Naive thymus-derived CD8-positive, alpha-beta T cell (primary cell): ENCODE measurements at places on chromosomes 2 and 18. TPM values are rescaled to one million over a fixed set of nuclear protein-coding genes. Genes with fewer than 3 reads are reported as not detected.

RAB6D gene
- not detected for polyA plus RNA-seq

PTPRN gene
- polyA plus RNA-seq, result not detected

PARD3B gene
- 0.23 TPM for polyA plus RNA-seq

FAM110C gene
- not detected for polyA plus RNA-seq

GRCh38 chr2:3113769-3114168 is 263.8 kb downstream of the EIPR1 start:
- no peak overlapping the region for H3K27ac ChIP-seq
- peaks cover 4% of the 10 kb centered on the region for H3K36me3 ChIP-seq
- H3K4me1 ChIP-seq, result no peaks in the 10 kb centered on the region

DNA sequence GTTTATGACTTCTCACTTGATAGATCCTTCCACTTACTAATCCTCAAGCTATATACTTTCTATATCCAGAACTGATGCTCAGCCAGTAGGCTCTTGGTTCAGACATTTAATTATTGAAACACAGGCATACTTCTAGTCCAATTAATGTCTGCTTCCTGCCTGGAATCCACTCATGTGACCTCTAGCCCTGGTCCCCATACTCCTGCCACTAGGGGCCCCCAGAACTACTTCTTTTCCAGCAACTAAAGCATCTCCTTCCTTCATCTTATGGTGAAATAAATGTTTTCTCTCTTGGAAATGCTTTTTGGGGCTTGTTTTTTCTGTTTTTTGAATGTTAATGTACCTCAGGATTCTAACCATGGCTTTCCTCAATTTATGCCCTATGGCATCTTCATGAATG is 527.6 kb downstream of the SATB2 start:
- DNase-seq, result no peak
- no peaks in the 10 kb centered on the region for H3K27me3 ChIP-seq
- no peaks in the 10 kb centered on the region for H3K36me3 ChIP-seq
- H3K27ac ChIP-seq, result no peak overlapping the region
- H3K4me3 ChIP-seq, result no peak overlapping the region

- no peak overlapping the region for H3K4me3 ChIP-seq
- H3K36me3 ChIP-seq, result no peaks in the 10 kb centered on the region
- no peak overlapping the region for H3K27ac ChIP-seq
- DNase-seq, result no peak
Measured at GRCh38 chr2:8267048-8267447, 414.8 kb upstream of the ID2 start.

GRCh38 chr2:100247256-100248043 is 74.9 kb downstream of the LONRF2 start:
- no peaks in the 10 kb centered on the region for H3K36me3 ChIP-seq
- H3K27ac ChIP-seq, result no peak overlapping the region
- H3K4me3 ChIP-seq, result no peak overlapping the region
- no peaks in the 10 kb centered on the region for H3K4me1 ChIP-seq
- peaks cover 6% of the 10 kb centered on the region for H3K27me3 ChIP-seq
- DNase-seq, result no peak

- no peaks in the 10 kb centered on the region for H3K36me3 ChIP-seq
- H3K4me3 ChIP-seq, result no peak overlapping the region
- H3K27ac ChIP-seq, result no peak overlapping the region
- no peak for DNase-seq
- H3K4me1 ChIP-seq, result peaks cover 8% of the 10 kb centered on the region
- peaks cover 14% of the 10 kb centered on the region for H3K27me3 ChIP-seq
Measured at GRCh38 chr2:85814802-85815550, 61.2 kb downstream of the ATOH8 start.

GRCh38 chr18:13241893-13242175 is 23.3 kb downstream of the LDLRAD4 start:
- no peaks in the 10 kb centered on the region for H3K4me1 ChIP-seq
- H3K27me3 ChIP-seq, result no peaks in the 10 kb centered on the region
- no peak overlapping the region for H3K27ac ChIP-seq
- no peaks in the 10 kb centered on the region for H3K36me3 ChIP-seq
- DNase-seq, result no peak
- no peak overlapping the region for H3K4me3 ChIP-seq

- H3K4me3 ChIP-seq, result no peak overlapping the region
Measured at GRCh38 chr2:183248866-183249567, 124.8 kb downstream of the NUP35 start.

- no peaks in the 10 kb centered on the region for H3K27me3 ChIP-seq
- no peaks in the 10 kb centered on the region for H3K36me3 ChIP-seq
- no peaks in the 10 kb centered on the region for H3K4me1 ChIP-seq
- H3K27ac ChIP-seq, result no peak overlapping the region
Measured at GRCh38 chr2:142721015-142721414, 156.4 kb upstream of the KYNU start.

DNA sequence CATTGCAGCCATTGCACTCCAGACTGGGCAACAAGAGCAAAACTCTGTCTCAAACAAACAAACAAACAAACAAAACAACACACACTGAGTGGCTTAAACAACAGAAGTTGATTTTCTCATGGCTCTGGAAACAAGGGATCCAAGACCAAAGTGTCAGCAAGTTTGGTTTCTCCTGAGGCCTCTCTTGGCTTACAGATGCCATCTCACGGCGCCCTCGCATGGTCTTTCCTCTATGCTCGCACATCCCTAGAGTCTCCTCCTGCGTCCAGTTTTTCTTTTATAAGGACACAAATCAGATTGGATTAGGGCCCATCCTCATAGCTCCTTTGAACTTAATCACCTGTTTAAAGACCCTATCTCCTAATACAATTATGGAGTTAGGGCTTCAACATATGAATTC is 133.4 kb upstream of the LRRTM1 start:
- H3K36me3 ChIP-seq, result no peaks in the 10 kb centered on the region
- no peaks in the 10 kb centered on the region for H3K4me1 ChIP-seq
- H3K27me3 ChIP-seq, result no peaks in the 10 kb centered on the region
- no peak overlapping the region for H3K27ac ChIP-seq
- DNase-seq, result no peak

- H3K4me3 ChIP-seq, result no peak overlapping the region
- no peak for DNase-seq
- no peaks in the 10 kb centered on the region for H3K4me1 ChIP-seq
- no peaks in the 10 kb centered on the region for H3K36me3 ChIP-seq
Measured at GRCh38 chr2:236851187-236851586, 234.5 kb upstream of the COPS8 start.

DNA sequence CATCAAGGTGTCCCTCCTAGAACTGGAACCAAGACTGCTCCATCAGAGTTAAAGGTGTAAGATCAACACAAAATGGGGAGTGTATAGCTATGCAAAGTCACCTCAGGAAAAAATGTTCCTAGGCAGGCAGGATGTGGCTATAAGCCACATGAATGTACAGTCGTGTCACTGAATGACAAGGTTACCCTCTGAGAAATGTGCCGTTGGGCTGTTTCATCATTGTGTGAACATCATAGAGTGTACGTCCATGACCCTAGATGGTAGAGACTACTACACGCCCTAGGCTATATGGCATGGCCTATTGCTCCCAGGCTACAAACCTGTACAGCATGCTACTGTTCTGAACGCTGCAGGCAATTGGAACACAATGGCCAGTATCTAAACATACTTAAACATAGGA is 24.5 kb downstream of the TYMS start:
- H3K27me3 ChIP-seq, result no peaks in the 10 kb centered on the region
- H3K27ac ChIP-seq, result peak overlapping the region; percentile 79
- H3K4me1 ChIP-seq, result peaks cover 16% of the 10 kb centered on the region
- DNase-seq, result peak; percentile 70
- H3K36me3 ChIP-seq, result peaks cover 22% of the 10 kb centered on the region
- H3K4me3 ChIP-seq, result peak overlapping the region; percentile 41

DNA sequence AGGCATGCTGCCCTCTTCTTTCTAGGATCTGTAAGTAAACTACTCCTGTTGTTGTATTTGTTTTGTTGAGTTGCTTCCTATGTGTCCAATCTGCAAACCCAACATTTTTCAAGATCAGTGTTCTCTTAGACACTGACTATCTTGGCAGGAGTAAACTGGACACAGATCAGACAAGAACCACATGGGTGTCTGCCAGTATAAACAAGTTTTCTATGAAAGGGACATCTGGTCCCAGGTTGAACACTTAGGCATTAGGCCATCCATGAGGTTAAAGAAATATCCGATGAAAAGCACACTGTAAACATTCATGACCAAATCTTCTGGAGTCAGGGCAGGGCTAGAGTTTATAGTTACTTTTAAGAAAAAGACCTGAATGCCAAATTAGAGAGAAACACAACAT is 441.8 kb downstream of the NYAP2 start:
- H3K4me3 ChIP-seq, result no peak overlapping the region
- no peaks in the 10 kb centered on the region for H3K36me3 ChIP-seq
- no peak overlapping the region for H3K27ac ChIP-seq
- peaks cover 9% of the 10 kb centered on the region for H3K27me3 ChIP-seq
- DNase-seq, result no peak

DNA sequence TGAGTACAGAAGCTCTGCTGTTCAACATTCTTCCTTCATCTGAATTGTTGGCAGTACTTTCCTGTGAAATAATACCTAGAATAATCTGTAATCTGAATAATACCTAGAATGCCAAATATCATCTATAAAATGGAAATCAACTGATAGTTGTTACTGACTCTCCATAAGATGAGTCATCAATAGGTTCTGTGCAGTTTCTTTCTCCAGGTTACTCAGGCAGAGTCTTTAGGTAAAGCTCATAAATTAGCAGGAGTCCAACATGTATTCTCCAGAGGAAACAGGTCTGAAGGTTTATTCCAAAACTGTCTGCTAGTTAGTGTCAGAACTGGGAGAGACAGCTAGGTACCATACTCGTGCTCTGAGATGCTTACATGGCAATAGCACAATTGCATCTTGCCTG is 282.0 kb upstream of the MAP2 start:
- H3K27ac ChIP-seq, result no peak overlapping the region
- no peaks in the 10 kb centered on the region for H3K36me3 ChIP-seq
- H3K4me3 ChIP-seq, result no peak overlapping the region
- no peaks in the 10 kb centered on the region for H3K27me3 ChIP-seq
- H3K4me1 ChIP-seq, result no peaks in the 10 kb centered on the region
- DNase-seq, result no peak

- H3K27me3 ChIP-seq, result no peaks in the 10 kb centered on the region
- H3K4me1 ChIP-seq, result peaks cover 33% of the 10 kb centered on the region
- H3K4me3 ChIP-seq, result peak overlapping the region; percentile 87
- no peaks in the 10 kb centered on the region for H3K36me3 ChIP-seq
- peak; percentile 55 for DNase-seq
Measured at GRCh38 chr2:11344956-11345677, 681 bp upstream of the ROCK2 start.

GRCh38 chr2:239444626-239445577 is 44.1 kb upstream of the HDAC4 start:
- no peak for DNase-seq
- peaks cover 23% of the 10 kb centered on the region for H3K4me1 ChIP-seq
- H3K27ac ChIP-seq, result no peak overlapping the region

GRCh38 chr2:96251721-96252292 is 14.0 kb downstream of the TMEM127 start:
- peaks cover 10% of the 10 kb centered on the region for H3K36me3 ChIP-seq
- peak overlapping the region; percentile 57 for H3K27ac ChIP-seq
- no peaks in the 10 kb centered on the region for H3K27me3 ChIP-seq
- no peak for DNase-seq
- no peak overlapping the region for H3K4me3 ChIP-seq

- no peaks in the 10 kb centered on the region for H3K36me3 ChIP-seq
- DNase-seq, result no peak
- H3K27ac ChIP-seq, result peak overlapping the region; percentile 24
- H3K4me1 ChIP-seq, result peaks cover 33% of the 10 kb centered on the region
Measured at GRCh38 chr2:97935719-97936161, 60.0 kb downstream of the TMEM131 start.
